Fibroblast of mammary gland (primary cell): ENCODE measurements at places on chromosomes 6 and 20.

DNA sequence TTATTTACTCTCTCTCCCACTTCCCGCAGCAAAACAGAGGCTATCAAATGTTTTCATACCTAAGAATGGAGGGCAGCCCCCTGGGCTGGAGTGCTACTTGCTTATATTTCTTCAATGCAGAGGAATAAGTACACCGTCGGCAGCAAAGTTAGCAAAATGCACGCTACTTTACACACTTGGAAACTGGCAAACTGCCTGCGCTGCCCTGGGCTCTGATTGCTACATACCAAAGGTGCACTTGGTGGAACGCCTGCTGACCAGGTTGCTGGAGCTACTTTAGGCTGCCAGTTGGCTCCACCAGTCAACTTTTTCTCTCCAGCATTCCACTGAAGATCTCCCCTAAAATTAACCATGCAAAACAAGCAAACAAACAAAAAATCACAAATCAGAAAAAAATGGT is 62.4 kb downstream of the PRSS35 start:
- no peak for DNase-seq

- no peak for DNase-seq
These were observed 434.5 kb upstream of the MANEA start for GRCh38 chr6:95142661-95143335.

DNA sequence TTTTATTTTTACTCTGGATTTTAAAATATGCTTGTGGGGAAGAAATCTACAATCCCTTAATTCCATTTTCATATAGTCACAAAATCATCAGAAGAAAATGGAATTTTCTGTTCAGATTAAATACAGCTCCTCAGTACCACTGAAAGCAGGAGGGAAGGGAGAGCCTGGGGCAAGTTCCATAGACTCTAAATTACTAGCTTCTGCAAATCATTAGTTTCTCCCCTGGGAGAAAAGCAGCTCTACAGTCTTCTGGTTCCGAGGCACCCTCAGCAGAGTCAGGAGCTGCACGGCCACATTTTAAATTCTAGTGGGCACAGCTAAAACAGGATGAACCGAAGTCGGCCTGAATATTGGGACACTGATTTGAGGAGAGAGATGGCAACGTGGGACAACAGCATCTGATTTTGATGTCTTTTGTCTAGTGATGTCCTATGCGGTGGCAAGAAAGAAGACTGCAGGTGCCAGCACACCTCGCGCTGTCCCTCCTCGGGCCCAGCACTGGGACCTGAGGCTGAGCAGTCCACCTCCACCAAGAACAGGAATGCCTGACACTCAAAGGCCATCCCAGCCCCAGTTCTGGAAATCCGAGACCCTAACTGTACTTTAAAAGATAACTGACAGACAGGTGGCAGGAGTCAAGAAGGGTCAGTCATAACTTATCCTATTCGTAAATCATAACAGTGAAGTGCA is 90.7 kb downstream of the FOXC1 start:
- DNase-seq = no peak

- DNase-seq = peak; percentile 35
These were observed 11.5 kb downstream of the SLC2A10 start for GRCh38 chr20:46720776-46721425.

GRCh38 chr6:11853678-11854407 is 75.2 kb upstream of the ADTRP start:
- DNase-seq = no peak

GRCh38 chr6:137191670-137192069 is 18.2 kb upstream of the IL22RA2 start:
- DNase-seq = peak; percentile 76

GRCh38 chr6:138485586-138486248 is 13.6 kb downstream of the NHSL1 start:
- DNase-seq = no peak

- DNase-seq = no peak
These were observed 535.8 kb downstream of the TENT5A start for GRCh38 chr6:81216668-81217067.

DNA sequence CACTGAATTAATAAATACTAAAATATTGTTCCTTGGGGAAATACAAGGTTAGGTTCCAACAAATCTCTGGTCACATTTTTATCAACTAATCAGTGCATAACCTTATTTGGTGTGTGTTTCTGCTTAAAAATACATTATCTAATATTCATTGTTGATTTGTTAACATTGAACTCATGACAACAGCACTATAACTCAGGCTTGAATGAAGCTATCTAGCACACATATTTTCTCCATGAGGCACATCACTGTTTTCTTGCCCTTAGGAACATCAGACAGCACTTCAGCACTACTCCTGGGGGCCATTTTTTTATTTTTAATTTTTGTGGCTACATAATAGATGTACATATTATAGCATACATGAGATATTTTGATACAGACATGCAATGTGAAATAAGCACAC is 277.2 kb upstream of the NT5E start:
- no peak for DNase-seq

DNA sequence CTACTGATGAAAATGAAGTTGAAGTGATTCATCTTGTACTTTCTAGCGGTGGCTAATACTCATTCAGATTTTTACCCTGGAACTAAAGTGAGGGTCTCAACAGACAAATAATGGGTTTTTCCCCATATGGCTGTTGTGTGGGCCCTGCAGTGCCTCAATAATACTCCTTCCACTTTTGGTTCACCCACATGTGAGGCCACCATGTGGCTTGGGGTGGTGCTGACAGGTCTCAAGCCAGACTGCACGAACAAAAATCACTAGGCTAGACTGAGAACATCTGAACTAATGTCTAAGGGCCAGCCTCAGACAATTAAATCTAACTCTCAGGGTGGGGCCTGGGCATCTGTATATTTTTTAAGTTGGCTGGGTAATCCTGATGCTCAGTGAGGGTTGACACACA is 7.9 kb upstream of the COL12A1 start:
- no peak for DNase-seq

- no peak for DNase-seq
These were observed 89.7 kb downstream of the FAM50B start for GRCh38 chr6:3938715-3939367.

- peak; percentile 96 for DNase-seq
These were observed 16.3 kb downstream of the TRAF3IP2 start for GRCh38 chr6:111589366-111589765.

GRCh38 chr20:37527638-37528445 is at the start of gene BLCAP:
Gene BLCAP (minus strand): TSS chr20:37527876. CDS start chr20:37519174, 8,702 bp downstream.
- DNase-seq = peak; percentile 77

- DNase-seq = no peak
These were observed 31.7 kb upstream of the CCN5 start for GRCh38 chr20:44683263-44684046.

- DNase-seq = no peak
These were observed 60.2 kb downstream of the RIPOR2 start for GRCh38 chr6:24875534-24875901.

GRCh38 chr6:121764493-121764892 is 329.0 kb downstream of the GJA1 start:
- no peak for DNase-seq

- no peak for DNase-seq
These were observed 122.0 kb upstream of the KCNK16 start for GRCh38 chr6:39444479-39445019.

- DNase-seq = peak; percentile 71
These were observed 115.7 kb downstream of the PRIM2 start for GRCh38 chr6:57432919-57433684.

- DNase-seq = peak; percentile 67
These were observed 179.2 kb upstream of the MCHR2 start for GRCh38 chr6:100173211-100173610.

DNA sequence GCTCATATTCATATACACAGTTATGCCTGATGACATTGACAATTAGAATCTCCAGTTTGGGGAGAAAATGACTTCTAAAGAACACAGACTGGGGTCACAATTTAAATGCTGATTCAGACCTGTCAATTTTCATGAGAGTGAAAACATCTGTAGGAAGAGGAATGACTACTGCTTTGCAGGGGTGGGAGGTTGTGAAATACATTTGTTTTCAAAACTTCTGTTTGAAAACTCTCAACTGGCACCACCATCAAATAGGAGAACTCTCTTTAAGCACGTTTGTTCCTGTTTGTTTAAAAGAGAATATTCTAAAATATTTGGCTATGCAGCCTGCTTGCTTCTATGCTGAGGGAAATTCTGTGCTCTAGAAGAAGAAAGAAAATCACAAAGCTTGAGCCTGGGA is 50.8 kb upstream of the ADGRF5 start:
- DNase-seq = peak; percentile 60

DNA sequence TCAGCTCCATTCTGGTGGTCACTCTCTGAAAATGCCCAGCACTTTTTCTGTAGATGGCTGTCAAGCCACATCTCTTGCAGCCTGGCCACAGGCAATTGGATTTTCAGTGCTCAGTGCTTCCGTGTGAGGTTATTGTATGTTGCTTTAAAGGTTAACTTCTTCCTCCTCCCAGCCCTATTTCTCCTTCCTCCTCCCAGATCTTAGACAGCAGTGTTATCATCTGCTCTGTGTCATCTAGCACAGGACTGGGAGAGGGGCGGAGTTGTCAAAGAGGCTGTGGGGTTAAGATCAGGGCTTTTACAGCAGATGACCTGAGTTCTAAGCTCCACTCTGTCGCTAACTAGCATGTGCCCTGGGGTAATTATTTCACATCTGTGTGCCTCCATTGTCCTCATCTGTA is 129.0 kb downstream of the PHACTR3 start:
- DNase-seq = no peak

DNA sequence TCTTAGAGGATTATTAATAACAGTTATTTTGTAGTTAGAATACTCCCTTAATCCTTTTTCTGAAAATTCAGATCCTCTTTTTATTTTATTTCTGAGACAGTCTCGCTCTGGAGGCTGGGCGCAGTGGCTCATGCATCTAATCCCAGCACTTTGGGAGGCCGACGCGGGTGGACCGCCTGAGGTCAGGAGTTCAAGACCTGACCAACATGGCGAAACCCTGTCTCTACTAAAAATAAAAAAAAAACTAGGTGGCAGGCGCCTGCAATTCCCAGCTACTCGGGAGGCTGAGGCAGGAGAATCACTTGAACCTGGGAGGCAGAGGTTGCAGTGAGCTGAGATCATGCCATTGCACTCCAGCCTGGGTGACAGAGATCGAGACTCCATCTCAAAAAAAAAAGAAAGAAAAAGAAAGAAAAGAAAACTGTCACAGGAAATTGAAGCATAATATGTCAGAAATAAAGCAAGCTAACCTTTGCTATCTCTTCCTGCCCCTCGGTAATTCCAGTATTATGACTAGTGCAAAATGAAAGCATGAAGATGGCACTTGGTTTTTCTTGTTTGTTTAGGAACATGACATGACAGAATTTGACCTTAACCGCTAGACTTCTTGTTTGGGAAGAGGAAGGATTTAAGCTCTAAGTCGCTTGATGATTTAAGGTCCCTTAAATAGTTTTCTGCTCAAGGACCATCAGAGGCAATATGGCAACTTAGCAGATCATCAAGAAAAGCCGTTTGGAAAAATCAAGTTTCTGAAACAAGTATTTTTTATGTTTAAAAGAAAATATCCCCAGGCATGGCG is 1.8 kb upstream of the RBM39 start:
- no peak for DNase-seq

DNA sequence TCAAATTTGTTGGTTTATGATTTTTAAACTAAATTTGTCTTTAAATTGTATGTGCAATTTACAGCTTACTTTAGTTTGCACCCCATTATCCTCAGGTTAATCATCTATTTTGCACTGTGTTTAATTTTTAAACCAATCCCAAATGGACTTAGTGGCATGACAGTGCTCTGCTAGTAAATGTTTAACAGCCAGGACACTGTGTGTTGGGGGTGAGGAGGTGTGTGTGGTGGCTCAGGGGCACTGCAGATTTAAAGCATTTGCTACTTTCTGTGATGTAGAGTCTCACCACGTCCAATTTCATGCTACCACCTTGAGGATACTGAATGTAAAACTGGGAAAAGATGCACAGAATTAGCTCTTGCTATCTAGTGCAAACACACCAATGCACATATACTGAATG is 225.7 kb downstream of the HAO1 start:
- DNase-seq = no peak

- DNase-seq = no peak
These were observed 112.5 kb downstream of the SOBP start for GRCh38 chr6:107602321-107603005.

GRCh38 chr20:24148372-24148771 is 159.8 kb upstream of the GGTLC1 start:
- DNase-seq = no peak

- DNase-seq = no peak
These were observed 920 bp upstream of the RNF5 start for GRCh38 chr6:32177183-32177787.

DNA sequence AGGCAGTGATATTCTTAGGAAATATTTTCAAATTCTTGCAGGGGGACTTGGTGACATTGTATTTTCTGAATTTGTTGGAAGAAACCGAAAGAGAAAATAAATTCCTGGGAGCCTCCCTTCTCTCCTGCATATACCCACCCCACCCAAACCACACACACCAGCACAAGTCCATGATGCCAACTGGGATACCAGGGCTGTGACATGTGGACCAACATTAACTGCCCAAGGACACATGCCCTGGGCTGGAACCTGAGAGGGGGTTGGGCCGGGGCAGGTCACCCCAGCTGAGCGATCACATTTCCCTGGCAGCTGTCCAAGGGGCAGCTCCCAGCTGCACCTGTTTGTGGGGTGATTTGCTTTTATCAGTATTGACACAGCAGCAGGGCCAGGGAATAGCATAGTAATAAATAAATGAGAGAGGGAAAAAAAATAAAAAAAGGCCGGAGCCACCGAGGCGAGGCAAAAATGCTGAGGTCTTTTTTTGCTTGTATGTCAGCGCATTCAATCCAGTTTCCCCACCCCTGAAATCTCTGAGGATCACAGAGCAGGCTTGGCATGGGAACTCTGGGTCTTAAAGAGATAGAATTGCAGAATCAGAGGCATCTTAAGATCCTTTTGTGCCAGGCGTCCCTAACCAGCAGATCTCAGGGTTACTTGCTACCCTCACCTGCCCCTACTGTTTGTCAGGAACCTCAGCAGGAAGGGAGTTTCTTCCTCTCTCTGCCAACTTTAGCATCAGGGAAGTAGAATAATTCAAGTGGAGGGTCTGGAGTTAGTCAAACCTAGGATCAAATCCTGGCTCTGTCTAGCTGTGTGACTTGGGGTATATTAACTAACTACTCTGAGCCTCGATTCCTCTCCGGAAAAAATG is 66.5 kb upstream of the PIM1 start:
- DNase-seq = no peak

GRCh38 chr20:63290677-63291472 is 2.1 kb upstream of the COL20A1 start:
- peak; percentile 14 for DNase-seq
